T-helper 22 cell (primary cell): ENCODE measurements at places on chromosomes 11 and 22.

- no peak for DNase-seq
Observed at GRCh38 chr22:43233529-43233928, 46.6 kb upstream of the TTLL12 start.

DNA sequence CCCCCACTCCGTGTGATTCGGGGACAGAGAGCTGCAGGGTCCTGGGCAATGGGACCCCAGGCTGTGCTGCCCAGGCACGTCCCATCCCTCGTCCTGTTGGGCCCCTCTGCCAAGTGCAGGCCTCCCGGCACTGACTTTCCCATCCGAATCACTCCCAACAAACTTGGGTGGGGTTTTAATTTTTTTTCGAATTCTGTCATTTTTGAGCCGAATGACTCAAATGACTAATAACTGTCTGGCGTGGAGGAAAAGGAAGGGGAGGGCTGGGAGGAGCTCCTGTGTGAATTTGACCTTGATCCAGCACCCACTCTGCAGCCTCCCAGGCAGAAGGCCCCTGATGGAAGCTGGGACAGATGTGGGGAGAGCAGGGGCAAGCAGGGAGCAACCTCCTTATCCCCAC lies 1173.2 kb downstream of the BRD1 start:
- DNase-seq, result no peak

DNA sequence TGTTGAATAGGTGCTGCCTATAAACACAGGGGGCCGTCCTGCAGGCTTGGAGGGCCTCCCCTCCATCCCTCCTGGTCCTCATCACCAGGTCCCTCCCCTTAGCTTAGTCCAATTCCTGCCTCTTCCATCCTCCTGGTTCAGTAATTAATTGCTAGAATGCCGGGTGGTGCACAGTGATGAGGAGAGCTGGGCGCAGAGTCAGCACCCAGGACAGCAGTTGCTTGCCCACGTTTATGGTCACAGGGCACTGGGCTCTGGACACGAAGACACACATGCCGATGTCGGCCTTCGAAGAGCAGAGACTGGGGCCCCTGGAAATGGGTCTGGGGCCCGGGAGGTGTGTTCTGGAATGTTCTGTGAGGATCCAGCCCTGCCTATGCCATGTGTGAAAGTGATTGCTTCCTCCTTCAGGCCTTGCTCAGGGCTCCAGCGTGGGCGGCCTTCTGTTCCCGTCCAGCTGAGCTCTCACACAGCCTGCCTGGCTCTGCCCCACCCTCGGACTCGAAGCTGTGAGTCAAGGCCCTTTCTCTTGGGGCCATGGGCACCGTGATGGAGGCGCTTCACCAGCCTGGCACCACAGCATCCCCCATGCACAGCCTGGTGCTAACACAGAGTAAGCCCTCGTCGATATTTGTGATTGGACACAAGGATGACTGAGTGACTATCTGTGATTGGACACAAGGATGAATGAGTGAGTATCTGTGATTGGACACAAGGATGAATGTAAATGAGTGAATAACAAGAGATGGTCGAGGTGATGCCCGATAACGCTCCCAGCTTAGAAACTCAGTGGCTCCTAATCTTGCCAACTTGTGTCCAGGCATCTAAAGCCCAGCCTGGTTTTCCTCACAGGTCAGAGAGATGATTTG lies 884.7 kb downstream of the BRD1 start:
- DNase-seq, result no peak

GRCh38 chr11:60570970-60571369 lies 55.8 kb downstream of the MS4A13 start:
- no peak for DNase-seq

DNA sequence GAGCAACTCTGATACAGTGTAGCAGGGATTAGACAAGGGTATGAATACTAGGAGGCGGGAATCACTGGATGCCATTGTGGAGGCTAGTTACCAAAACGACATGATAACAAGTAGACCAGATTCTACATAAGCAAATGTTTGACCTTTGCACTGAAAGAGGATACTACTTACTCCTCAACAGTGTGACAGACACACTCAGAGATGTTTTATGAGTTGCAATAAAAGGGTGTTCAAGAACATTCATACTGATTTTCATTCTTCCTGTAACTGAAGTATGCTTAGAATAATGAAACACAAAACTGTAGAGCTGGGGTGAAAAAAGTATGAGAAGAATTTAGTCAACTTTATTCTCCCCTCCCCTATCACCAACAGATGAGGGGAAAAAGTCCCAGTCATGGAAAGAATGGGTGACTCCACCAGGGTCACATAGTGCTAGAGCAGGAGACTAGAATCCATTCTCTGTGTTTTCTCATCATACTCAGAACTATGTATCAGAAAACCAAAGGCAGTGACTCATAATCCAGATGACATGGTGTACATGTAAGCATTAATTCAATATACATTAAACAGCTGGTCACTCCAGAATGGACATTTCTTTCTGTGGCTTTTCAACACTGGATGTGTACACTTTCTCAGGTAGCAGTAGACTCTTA lies 32.8 kb downstream of the ARHGAP20 start:
- no peak for DNase-seq

DNA sequence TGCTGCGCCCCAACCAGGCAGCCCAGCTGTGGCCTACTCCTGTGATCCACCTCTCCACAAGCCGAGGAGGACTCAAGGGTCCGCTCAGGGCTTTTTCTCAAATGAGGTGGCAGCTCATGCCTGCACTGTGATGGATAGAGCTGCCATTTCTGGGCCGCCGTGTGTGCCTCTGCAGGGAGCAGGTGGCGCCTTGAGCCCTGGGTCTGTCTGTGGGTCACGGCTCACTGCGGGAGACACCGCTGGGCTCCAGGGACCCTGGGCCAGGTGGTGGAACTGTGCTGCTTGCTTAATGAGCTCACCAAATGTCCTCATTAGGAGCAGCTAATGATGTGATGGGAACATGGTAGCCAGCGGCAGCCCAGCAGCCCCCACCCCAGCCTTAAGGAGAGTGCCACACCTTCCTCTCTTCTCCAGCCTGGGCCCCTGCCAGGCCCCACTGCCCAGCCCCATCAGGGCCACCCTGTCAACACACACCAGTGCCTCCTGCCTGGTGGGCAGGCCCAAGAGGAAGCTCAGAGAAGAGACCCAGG lies 50.8 kb downstream of the DHCR7 start:
- no peak for DNase-seq

DNA sequence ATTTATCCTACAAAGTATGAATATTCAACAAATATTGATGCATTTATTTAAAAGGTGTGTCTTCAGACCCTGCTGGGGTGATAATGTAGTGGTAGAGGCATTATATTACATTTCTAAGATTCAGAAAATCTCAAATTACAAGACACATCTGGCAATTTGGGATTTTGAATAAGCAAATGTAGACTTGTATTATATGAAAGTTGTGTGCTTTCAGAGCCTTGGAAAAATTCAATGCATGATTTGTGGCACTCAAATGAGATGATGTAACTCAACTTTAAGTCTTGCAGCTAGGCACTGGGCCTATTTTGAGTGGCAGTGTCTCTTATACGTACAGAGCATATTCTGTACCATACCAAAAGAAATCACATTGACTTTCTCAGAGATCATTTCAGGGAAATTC lies 214.4 kb downstream of the ETS1 start:
- DNase-seq, result no peak

DNA sequence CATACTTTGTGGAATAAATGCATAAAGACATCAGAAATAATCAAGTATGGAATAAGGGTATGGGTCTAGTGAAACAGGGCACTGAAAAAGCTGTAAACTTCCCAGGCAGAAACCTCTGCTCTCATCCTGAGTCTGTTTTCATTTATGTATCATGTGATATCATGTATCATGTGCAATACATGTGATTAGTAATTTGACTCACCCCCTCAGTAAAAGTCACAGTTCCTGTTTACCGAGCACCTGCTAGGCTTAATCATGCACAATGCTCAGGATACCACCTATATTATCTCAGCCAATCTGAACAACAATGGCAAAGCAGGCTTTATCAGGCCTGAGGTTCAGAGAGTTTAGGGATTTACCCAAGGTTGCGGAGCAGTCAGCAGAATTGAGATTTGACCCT lies 250.6 kb upstream of the TENM4 start:
- no peak for DNase-seq

DNA sequence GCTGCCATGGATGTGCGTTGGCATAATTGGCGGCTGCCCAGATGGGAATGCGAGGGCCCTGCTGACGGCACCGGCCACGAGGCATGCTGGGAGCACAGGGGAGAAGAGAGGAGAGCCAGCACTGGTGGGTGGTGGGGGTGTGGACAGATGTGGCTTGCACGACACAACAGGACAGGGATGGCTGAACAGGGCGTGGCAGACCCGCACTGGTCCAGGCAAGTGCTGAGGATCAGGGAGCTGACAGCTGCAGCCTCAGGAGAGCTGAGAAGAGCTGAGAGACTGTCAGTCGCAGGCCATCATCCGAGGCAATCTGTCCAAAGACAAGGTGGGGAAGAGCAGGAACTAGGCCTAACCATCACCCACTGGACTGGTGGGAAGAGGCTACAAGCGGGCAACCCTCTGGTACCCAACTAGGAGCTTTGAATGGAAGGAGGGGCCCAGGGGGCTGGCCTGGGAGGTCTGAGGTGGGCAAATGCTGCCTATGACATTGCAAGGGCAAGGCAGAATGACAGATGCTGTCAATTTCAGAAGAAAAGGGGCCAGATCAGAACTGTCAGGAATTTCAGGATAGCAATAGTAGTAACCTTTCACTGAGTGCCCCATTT lies 2.4 kb downstream of the GNB1L start:
- DNase-seq, result no peak

DNA sequence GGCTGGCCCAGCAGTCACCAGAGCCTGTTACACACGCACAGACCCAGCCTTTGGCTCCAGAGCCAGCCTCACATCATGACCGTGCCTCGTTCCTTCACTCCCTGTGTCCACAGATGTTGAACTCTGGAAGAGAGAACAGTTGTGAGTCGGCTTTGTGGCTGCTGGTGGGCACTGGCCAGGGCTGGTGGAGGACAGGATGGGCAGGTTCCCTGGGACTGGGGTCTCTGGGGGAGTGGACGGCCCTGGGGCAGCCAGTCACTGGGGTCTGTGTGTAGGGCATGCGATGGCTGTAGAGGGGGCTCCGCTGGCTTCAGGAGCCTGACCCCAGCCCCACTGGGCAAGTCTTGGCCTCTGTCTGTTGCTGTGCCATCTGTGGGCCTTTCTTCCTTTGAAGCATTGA lies 1070.1 kb downstream of the BRD1 start:
- no peak for DNase-seq

GRCh38 chr11:1556278-1556902 lies 15.7 kb downstream of the DUSP8 start:
- no peak for DNase-seq

GRCh38 chr22:48886604-48887393 lies 940.9 kb downstream of the BRD1 start:
- no peak for DNase-seq

DNA sequence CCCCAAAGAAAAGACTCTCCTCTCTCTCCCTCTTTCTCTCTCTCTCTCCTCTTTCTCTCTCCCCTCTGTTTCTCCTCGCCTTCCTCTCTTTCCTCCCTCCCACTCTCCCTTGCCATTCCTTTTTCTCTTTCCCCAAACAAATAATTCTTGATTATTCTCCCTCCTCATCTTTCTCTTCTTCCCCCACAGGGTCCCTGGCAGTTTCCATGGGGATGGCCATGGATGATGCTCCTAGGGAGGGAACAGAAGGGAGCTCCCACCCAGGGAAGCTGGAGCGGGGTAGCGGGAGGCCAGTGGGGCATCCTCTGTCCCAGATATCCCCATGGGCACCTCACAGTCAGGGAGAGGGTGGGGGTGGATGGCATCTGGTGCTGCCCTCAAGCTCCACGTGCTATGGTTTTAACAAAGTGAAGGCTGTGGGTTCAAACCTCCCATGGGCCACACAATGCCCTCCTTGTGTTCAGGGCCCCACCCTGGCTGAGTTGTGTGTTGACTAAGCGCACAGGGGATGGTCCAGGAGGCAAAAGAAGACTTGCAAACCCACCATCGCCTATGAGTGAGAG lies 266.4 kb downstream of the BUD13 start:
- DNase-seq, result no peak

DNA sequence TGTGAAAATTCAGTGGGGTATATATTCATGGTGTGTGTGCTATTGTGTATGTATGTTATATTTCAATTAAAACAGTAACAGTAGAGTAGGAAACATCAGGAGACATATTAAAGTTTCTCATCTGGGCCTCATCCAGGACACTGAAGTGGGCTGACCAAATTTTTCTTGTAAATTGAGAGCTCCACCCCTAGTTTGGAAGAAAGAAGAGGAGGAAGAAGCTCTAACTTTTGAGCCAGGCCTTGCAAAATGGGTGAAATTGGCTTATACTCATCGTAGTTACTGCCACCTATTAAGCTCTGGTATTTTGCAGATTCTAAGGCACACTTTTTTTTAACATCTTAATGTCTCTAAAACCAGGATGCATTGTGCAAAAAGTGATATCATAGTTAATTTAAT lies 33.7 kb downstream of the TSPAN18 start:
- no peak for DNase-seq

GRCh38 chr11:19873730-19874129 lies 161.1 kb downstream of the NAV2 start:
- DNase-seq, result no peak

DNA sequence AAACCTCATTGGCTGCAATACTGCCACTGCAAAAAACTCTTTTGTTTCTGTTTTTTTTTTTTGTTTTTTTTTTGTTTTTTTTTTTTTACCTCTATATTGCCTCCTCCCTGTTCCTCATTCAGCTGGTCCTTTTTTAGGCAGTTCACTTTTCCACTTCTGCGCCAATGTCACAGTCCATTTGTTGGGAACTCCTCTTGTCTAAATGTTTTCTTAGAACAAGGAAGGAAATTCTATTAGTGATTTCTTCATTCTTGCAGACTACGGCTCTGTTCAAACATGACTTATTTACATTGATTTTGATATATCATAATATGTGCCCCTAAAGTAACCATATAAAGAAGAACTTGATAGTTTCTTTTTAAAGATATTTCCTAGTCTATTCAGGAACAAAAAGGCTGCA lies 2.9 kb downstream of the FAM118B start:
- DNase-seq, result no peak

DNA sequence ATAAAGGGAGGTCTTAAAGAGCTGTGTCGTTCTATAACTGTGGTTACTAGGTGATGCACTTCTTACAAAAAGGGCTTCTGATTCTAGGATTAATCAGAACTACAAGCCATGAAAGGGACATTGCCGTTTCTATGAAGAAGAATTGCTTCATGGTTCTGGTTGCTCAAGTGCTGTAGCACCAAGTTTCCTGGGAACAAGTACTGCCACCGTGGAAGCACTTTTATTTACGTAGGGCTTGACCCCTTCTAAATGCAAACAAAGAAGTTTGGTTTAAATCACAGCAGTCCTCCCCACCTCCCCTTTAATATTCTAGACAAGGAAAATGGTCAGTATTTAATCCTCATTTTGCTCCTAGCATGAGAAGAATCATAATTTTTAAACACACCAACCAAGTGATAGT lies 9.8 kb downstream of the YAP1 start:
- no peak for DNase-seq
